ENCODE measurements at places on chromosomes 3 and 15.

- DNase-seq, result no peak
Observed at GRCh38 chr3:54706738-54707137, 221.1 kb downstream of the LRTM1 start.

DNA sequence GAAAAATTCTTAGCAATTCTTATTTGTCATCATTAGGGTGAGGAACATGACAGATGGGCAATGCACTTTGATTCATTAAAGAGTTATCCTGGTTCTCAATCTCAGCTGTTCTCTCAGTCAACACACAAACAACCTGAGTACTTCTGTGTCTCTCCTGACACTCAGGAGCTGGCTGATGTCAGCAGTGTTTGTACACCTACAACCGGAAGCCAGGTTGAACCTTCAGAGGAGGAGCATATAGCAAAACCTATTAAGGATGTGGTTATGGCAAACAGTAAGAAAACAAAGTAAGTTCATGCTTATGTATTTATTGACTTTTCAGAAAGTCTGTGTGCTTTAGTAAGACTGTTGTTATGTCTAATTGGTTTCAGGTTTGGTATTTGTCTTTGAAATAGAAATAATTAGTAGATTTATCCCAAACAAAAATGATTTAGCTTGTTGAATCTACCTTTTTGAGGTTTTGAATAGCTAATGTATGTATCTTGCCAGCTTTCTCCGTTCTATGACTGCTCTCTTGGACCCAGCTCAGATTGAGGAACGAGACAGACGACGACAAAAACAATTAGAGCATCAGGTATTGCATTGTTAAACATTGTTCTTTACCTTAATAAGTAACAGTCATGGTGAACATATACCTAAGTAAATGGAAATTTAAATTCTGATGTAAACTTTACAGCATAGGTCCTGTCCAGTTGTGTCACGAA is 36.6 kb downstream of the CCDC66 start:
- DNase-seq, result no peak

GRCh38 chr3:30632521-30632920 is 26.1 kb downstream of the TGFBR2 start:
- DNase-seq, result no peak

DNA sequence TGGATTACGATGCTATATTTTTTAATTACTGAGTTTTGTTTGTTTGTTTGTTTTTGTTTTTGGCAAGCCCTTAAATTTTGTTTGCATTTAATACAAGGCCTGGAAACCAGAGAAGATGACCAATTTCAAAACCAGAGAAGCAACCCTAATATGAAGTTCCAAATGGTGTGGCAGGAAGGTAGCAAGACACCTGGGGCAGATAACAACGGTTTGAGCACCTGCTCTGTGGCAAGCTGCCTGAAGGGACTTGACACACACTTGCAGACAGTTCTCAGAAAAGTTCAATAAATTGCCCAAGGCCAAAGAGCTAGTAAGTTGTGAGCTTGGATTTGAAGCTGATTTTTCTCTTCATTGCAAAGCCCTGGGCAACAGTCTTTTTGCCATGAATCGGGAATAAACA is 151.2 kb upstream of the UBE2E1 start:
- no peak for DNase-seq

- no peak for DNase-seq
Observed at GRCh38 chr3:69861556-69861955, 122.3 kb downstream of the MITF start.

GRCh38 chr15:48415036-48415886 is 84.0 kb downstream of the DUT start:
- no peak for DNase-seq

DNA sequence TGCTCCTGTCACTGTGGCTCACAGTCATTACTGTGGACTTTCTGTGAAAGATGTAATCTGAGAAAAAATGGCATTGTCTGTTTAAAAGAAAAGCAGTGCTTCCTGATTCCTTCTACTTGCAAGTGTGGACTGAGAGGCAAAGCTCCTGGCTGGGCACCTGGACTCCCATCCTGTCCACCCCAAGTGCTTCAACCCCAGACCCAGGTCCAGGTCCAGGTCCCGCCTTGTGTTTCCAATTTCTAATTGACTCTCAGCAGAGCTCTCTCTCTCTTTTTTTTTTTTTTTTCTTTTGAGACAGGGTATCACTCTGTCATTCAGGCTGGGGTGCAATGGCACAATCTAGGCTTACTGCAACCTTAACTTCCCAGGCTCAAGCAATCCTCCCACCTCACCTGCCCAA is 94.9 kb downstream of the ATP10A start:
- DNase-seq, result no peak

DNA sequence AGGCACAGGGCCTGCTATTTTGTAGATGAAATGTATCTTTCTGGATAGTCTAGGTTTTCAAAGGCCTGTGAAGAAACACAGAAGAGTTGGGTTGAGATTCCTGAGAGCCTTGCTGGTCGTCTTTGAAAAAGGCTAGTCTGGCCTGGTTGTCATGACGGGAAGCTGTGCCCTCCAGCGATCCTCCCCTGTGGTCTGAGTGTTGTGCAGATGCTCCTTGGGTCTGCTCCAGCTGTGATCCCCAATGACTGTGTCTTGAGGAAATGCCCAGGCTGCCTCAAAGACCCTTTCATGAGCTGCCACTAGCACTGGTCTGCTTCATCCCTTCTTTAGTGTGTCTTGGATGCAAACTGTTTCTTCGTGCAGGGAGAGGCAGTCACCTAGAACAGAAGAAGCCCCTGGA is 111.0 kb upstream of the SYNPR start:
- DNase-seq, result no peak

DNA sequence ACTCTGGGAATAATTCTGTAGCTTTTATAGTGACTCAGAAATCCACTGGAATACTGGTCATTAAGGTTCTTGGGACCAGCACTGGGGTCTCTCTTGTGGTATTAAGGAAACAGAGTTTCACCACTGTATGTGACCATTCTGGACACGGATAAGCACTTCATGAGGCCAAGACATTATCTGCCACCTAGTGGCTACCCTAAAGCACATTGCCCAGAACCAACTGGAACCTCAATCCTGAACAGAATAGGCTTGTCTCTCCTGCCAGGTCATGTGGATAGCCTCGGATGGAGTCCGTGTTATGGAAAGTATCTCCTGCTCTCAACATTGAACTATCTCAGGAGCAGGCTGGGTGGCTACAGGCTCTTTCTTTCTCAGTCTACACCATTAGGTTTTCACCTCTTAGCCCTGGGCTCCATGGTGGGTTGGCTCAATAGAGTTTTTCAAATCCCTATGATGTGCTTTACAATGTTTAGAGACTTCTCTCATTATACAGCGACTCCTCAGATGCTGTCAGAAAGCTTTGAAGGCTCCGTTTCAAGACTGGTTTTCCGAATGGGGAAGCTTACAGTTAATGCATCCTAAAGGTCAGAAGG is 167.6 kb upstream of the ST8SIA2 start:
- no peak for DNase-seq

DNA sequence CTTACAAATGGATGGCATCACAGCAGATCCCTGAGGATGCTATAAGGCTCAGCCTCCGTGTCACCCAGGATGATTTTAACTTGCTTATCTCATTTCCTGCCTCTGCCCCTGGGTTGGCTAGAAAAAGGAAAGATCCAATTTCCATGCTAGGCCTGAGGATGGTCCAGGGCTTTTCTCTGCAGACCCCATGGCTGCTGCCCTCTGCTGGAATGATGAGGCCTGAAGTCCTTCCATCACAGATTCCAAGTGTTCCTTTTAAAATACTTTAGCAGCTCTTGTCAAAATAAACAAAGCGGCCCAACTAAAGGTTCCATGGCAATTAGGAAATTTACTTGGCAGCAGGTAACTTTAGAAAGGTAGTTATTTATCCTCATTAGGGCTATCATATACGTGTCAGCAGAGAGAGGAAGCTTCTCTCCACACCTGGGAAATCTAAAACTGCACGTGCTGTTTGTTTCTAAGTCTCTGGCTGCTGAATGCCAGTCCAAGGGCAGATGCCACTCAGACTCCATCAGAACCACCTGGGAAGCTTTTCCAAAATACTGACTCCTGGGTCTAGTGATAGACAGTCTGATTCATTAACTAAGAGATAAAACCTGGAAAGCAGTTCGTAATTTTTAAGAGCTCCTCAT is 401.9 kb upstream of the IL12A start:
- DNase-seq, result no peak

GRCh38 chr3:193130576-193130975 is 110.4 kb upstream of the PLAAT1 start:
- DNase-seq, result no peak

GRCh38 chr3:187852842-187853730 is 107.8 kb upstream of the BCL6 start:
- DNase-seq, result no peak
